ENCODE measurements at places on chromosomes 12 and 14.

GRCh38 chr14:57820581-57820980 lies 45.3 kb downstream of the SLC35F4 start:
- no peak for DNase-seq

DNA sequence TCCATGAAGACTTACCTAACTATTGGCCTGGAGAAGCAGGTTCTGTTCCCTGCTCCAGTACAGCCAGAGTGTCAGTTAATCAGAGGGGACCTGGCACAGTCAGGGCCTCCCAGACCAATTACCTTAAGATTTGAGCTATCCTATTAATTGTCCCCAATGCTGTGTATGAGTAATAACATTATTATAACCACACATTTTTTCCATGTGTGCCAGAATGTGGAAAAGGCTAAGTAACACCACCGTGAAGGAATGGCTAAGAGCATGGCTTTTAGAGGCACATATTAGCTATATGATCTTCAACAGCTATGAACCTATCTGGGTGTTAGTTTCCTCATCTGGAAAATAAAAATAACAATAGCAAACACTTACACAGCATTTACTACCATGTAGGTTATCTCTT lies 111.1 kb upstream of the RAP1B start:
- DNase-seq = no peak

DNA sequence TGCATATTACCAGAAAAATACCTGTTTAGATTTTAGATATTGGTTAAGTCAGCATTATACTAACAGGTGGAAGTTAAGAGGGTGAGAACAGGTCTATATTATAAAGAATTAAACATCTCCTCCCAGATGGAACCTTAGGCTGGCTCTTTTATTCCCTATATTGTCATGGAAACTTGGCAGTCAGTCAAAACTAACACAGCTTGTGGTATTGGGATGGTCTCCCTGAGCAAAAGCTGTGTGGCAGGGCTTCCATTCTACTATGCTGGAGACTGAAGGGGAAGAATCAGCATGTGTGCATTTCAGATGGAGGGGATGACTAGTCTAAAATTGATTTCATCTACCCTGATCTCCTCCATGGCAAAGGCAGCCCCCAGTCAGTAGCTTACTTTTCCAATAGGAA lies 66.7 kb downstream of the SMOC1 start:
- DNase-seq = no peak

DNA sequence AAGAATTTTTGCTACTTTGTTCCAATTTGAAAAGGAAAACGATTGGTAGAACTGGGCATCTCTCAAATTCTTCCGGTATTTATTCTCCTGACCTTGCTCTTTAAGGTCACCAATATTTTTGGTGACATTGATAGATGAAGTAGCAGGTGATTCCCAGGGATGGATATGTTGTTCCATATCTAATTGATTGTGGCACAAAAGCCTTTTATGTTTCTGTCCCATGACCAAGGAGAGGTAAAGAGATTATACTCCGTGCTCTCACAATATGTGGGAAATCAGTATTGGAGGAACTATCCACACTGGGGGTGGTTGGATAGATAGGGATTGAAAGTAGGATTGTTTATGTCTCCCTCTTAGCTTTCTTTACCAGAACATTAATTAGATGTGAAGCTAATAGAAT lies 61.7 kb upstream of the LRIG3 start:
- no peak for DNase-seq

- DNase-seq = peak; percentile 4
Measured at GRCh38 chr14:86604561-86604960, 1074.6 kb downstream of the FLRT2 start.

DNA sequence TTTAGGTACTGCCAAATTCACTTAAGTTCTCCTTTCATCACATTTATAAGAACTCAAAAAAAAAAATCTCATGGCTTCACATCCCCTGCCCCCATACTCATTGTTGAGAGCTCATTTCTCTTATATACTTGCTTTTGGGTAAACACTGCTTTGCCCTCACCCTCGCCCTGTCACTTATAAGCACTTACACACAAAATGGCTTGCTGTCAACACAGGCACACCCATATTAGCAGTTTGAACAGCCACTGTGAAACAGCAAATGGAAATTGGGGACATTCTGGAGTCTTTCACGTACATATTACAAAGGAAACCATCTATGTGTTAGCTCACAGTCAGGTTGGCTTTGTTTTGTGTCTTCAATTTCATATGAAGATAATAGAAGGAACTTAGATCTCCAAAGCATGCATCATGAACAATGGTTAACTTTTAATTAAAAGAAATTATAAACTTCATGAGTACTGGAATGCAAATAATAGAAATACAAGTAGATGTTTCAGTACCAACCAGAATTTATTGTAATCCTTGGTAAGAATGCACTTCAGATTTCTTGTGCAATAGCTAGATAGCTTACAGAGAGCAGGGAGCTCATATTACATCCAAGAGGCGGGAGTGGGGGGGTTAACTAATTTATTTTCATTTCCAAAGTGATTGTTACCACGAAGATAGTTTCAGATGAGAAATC lies 272.2 kb downstream of the ALG10B start:
- DNase-seq = no peak

DNA sequence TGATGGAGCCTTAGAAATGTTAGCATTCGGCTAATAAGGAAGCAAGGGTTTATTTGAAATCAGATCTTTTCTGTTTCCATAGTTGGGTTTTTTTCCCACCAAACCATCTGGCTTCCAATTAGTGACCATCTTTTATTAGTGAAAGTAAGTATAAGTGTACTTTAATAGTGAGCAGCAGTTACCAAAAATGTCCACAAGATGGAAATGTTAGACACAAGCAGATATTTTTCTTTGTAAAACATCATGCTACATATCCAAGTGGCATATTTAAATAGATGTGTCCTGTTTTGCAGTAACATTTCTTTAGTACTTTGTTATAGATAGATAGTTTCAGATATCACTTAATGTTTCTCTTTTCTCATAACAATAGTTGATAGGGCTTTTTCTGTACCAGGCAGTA lies 28.8 kb downstream of the YEATS4 start:
- DNase-seq = peak; percentile 34

DNA sequence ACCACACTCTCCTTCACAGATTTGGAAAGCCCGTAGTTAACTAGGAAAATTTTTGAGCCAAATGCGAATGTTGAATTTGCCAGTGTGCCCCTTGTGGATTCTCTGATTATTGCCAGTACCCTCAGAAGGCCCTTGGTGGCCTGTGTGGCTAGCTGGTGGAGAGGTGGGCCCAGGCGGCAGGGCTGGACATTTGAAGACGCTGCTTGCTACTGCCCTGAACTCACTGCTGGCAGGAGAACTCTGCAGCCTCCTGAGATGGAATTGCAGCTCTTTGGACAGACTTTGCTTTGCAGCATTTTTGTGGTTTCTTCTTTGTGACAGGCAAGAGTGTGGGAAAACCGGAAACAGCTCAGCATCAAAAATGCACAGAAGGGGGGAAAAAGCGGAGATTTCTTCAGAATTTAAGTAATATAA lies 97.6 kb downstream of the TGFB3 start:
- peak; percentile 56 for DNase-seq

GRCh38 chr12:52691841-52692150 lies 11.5 kb downstream of the KRT77 start:
- DNase-seq = no peak

DNA sequence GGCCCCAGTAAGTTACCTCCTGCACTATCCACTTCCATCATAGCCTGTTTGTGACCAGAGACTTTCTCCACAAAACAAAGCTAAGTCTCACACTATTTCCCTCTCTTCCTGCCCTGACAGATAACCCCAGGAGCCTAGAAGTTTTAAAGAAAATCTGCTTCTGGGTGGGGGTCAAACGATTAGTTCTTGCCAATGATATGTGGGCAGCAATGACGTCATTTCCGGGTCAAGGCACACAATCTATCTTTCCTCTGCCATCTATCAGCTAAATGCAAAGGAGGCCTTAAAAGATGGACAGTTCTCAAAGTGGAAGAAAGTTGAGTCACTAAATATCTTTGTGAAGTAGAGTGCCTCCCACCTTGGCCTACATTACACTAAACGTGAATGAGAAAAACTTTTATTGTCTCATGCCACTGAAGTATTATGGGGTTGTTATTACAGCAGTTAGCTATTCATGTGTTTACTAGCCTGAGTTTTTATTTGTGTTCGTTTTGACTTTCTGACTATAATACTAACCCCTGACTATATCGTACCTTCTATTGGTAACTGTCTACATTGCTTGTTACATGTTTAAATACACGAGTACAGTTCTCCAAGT lies 86.2 kb downstream of the DENND5B start:
- DNase-seq = no peak

GRCh38 chr14:77714926-77715325 lies 7.0 kb downstream of the SLIRP start:
- no peak for DNase-seq
